Nucleus accumbens (tissue), 56 donors: ENCODE measurements at places on chromosomes 2 and 18.

DNA sequence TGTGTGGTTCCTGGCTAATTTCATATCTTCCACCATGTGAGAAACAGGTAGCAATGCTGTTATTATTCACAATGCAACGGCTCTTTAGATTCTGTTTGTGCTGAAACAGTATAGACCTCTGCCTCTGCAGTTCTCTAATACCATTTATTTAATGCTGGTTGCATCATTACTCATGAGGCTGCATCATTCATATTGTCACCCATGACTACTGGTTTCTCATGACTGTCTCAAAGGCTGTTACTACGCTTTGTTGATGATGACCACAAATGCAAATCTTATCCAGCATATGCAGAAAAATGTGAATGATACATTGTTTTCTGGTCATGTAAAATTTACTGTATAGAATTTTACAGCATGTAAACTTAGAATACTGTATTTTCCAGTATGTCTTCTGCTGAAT lies 22.5 kb downstream of the CAVIN2 start:
- DNase-seq: no peak

- DNase-seq: no peak
These were observed 26.9 kb upstream of the DTNB start for GRCh38 chr2:25700221-25700660.

GRCh38 chr2:4914551-4914950 lies 777.6 kb upstream of the SOX11 start:
- no peak for DNase-seq

DNA sequence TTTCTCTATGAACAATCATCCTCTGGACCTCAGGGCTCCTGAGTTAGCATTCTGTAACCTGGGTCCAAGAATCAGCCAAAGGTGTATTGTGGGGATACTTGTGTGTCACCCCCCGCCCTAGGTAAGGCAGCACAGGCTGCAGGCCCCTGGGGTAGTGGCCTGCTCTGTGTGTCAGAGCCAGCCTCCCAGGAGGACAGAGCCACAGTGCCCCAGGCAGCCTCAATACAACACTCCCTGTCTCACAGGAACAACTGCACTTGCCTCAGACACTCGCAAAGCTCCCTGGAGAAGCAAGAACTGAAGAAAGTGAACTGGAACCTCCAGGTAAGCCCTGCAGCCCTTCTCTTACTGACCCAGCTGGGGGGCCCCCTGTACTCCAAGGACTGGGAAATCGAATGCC lies 121.3 kb upstream of the PPP1CB start:
- no peak for DNase-seq

GRCh38 chr2:58535182-58535581 lies 294.1 kb upstream of the FANCL start:
- no peak for DNase-seq

DNA sequence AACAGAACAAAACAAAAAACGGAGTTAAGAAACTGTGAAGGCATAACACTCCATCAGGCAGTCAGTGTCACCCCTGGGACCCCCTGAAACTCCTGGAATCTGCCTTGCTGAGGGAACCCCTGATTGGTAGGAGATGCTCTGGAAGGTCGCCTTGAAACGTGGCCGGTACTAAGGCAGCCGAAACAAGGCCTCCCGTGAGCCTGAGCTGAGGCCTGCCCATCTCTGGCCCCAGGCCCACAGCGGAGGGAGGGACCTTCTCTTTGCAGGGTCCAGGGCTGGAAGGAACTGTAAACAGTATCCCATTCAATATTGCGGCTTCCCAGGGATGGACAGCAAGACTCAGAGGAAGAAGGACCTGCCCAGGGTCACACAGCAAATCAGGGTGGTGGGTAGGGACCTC lies 155.7 kb downstream of the INHBB start:
- no peak for DNase-seq

GRCh38 chr2:102401456-102401855 lies 21.5 kb upstream of the IL18RAP start:
- no peak for DNase-seq

DNA sequence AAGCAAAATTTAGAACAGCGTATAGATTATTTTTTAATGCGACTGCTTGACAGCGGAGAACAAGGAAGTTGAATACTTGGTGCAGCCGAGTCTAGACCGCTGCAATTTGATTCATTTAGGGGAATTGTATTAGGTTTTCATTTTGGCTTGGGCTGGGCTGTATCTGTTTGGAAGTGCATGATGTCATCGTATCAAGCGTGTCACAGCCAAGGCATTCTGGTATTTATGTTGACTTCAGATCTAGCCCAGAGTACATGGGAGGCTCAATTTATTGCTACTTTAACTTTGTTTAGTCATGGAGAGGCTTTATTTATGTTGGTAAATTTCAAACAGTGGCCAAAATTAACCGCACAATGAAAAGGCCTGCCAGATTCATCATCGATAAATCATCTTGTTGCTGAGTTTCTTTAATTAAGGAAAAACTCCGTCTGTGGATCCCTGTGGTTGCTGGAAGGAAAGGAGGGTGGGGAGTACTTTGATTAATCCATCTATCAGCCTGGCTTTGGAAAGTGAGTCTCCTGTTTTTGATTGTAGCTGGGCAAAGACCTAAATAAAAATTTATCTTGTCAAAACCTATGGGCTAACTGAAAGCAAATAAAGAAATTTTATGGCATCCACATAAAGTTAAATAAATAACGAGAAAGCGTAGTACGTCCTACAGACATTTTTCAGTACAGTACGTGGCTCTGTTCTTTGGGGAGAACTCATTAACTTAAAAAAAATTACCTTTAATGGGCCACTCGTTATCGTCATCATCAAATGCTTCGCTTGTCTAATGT lies 230.4 kb upstream of the SPRED2 start:
- no peak for DNase-seq

DNA sequence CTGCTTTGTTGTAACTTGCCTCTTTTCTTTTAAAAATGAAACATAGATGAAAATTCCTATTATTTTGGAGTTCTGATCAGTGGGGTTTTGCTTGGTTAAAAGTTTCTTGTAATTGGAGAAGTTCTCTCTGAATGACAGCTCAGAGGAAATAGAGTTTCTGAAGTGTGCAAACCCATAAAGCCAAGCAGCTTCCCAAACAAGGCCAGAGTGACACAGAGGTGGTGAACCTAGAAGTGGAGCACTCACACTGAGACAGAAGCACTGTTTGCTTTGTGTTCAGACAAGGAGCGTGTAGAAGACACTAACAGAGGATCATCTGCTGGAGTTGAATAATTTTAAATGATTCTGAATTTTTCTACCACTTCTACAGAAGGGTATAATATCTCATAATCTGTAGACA lies 49.2 kb downstream of the FBXO48 start:
- DNase-seq: no peak

DNA sequence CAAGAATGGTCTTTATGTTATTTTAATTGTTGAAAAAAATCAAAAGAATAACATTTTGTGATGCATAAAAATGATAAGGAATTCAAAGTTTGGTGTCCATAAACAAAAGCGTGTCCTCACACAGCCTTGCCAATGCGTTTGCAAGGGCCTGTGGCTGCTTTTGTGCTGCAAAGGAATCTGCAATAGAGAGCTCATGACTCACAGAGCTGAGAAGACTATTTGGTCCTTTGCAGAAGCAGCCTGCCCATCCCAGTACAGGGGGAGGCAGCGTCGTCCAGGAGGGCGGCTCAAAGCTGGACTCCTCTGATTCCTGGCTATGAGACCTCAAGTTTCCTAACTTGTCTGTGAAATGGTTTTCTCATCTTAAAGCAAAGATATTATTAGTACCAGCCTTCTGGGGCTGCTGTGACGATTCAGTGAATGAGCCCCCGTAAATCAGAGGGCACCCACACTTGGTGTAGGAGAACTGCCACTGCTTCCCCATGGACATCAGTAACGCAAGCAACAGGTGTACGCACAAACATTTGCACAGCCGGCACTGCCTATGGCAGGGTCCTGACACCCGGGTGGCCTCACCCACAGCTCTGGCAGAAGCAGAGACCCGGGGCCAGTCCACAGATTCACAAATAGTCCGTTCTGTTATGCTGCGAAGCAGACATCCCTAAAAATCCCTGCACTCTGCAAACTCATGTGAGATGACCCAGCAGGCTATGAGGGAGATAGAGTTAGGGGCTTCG lies 70.6 kb upstream of the ASAP2 start:
- DNase-seq: no peak

- no peak for DNase-seq
These were observed 502.9 kb upstream of the ZEB2 start for GRCh38 chr2:145022666-145023333.

DNA sequence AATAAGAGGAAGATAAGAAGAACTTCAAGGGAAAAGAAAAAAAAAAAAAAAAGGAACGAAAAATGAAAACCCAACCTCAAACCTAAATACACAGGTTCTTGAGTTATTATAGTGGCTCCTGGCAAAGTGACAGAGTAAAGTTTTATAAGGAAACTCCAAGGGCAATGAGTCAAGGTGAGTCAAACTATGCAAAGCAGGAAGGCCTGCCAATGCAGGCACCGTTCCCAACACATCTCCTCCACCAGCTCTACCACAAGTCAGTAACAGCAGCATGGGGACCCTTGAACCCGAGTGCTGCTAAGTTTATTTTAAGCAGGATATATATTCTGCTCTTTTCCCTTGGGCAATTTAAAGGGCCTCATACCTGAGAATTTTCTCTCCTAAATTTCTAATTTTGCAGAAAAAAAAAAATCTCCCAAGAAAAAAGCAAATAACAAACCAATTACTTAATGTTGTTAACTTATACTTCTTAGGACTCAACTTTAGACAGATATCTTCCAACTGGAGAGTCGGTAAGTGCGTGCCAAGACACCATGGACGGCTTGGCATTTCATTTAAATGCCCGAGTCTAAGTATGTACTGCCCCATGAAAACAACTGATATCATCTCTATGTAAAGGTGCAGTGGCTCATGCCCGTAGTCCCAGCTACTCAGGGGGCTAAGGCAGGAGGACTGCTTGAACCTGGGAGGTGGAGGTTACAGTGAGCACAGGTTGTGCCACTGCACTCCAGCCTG lies 75.7 kb upstream of the TFCP2L1 start:
- no peak for DNase-seq

DNA sequence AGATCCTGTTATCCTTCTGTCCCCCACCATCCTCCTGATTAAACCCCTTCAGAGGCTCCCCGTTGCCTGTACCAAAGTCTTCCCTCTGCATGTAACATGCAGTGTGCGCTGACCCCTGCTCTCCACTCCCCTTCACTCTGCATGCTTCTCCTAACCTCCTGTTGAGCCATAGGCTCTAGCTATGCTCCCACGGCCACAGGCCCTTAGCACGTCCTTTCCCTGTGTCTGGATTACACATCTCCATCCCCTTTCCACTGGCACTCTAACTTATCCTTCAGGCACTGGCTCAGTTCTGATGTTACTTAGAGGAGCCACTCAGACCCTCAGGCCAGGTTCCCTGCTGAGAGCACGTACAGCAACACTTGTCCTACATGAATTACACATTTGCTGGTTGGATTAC lies 29.4 kb upstream of the EDAR start:
- DNase-seq: no peak

GRCh38 chr2:38207168-38207567 lies 131.2 kb upstream of the CYP1B1 start:
- DNase-seq: no peak

- no peak for DNase-seq
These were observed 56.1 kb upstream of the SLC35G4 start for GRCh38 chr18:11553098-11553940.

DNA sequence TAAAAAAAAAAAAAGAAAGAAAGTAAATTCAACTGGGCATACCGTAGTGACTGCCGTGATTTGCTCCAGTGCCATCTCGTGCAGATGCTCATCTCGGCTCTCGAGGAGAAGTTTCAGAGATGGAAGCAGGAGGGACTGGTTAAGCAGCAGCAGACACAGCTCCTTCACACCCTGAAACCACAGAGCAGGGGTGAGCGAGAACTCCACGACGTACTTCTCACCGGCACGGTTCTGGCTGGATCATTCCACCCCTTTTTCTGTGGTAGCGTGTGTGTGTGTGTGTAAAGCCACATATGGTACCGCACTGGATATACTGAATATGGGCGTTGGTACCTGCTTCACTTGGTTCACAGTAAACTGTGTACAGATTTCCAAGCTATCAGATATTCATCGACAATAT lies 382.2 kb downstream of the NBAS start:
- no peak for DNase-seq

GRCh38 chr2:102397209-102397608 lies 25.8 kb upstream of the IL18RAP start:
- no peak for DNase-seq

DNA sequence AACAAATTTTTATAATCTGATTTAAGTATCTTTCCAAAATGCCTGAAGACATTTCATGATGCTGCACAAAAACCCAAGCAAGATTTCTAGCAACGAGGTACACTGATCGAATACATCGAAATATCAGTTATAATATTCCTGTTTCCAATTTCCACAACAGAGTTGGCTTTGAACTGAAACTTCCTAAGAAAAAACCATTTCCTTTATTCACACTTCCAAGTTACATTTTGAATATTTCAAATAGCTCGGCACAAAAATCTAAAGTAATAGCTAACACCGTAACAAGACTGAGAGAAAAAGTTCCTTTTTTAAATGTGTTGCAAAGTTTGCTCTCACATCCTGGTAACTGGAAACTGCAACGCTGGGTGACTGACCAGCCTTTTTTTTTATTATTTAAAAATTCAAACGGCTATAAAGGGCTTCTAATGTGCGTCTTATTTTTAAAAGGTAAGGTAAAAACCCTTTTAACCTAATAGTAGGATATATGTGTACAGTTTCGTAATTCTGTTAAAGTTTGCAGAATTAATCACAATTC lies 1.7 kb downstream of the HNRNPLL start:
- DNase-seq: no peak

DNA sequence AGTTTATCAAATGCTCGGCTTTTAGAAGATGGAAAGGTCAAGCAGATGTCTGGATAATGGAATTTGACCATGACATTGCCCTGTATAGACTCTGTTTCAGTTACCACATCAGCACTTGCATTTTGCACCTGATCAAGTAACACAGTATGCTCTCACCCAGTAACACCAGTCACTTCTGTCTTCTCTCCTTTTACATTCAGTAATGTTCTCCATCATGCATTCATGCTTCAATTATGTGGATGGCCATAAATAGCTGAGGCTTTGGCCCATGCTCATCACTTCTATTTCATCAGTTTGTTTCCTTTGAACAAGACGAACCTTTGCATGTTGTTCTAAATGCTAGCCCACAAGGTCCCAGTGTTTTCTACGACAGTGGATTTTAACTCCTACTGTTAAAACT lies 322.9 kb upstream of the ACVR2A start:
- no peak for DNase-seq

DNA sequence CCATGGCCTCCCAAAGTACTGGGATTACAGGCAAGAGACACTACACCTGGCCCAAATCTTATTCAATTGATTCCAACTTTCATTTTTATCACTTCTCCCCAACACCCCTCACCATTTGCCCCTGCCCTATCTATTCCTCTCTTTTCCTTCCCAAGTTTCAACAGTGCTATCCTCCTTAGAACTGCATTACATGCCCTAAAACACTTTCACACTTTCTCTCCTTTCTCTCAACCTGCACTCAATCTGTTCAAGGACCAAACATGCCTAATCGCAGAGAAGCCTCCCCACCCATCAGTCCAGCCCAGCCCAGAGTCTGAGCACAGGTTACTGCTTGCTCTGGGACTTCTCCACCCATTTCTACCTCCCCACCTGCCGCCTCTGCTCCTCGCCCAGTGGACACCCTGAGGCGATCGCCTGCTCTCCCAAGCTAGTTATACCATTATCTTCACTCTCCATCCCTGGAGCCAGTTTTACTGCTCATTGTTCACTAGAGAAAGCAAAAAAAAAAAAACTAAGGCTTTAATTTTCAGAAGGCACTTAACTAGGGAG lies 23.7 kb upstream of the DSG1 start:
- DNase-seq: no peak
